ENCODE measurements at places on chromosomes 6 and 20. TPM values are rescaled to one million over a fixed set of nuclear protein-coding genes. Genes with fewer than 3 reads are reported as not detected.

DNA sequence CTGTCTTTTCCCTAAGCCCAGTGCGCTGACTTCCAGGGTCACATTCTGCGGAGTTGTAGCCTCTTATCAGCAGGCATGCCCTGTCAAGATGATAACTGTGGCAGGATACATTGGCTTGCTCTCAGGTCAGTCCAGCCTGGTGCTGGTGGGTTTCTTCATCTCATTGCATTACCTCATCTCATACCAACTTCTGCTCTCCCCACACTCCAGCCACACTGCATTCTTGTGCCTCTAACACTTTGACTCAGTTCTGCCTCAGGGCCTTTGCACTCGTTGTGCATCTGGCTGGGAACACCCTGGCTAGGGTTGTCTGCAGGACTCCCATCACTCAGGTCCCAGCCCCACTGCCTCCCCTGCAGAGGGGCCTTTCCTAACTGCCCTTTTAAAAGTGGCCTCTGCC lies 110.3 kb upstream of the BACH2 start:
- DNase-seq, result no peak

DNA sequence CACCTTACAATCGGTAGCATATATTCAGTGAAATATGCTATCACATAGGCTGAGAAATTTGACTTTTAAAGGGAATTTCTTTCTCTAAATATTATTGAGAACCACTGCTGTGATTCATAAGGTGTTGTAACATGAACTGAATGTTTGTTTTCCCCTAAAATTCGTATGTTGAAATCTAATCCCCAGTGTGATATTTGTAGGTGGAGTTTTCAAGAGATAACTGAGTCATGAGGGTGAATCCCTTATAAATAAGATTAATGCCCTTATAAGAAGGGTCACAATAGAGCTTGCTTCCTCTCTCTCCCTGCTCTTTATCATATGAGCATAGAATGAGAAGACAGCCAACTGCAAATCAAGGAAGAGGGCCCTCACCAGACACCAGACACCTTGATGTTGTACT lies 64.8 kb downstream of the LMBRD1 start:
- no peak for DNase-seq

DNA sequence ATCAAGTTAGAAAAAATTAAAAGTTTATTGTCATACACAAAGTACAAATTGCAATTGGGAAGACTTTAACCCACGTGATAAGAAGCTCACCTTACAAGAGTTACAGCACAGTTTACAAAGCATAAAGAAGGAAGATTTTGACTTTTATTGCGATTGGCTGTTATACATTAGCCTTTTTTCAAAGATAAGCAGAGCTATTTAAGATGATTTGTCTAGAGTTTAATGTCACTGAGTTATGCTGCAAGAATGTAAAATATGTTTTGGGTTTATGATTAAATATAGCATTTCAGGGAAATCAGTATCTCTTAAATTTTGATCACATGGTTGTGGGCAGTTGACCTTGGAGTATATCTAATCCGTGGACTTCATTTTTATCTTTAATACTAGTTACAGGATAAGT lies 664.2 kb upstream of the PTCHD4 start:
- no peak for DNase-seq

Gene MYLIP
- 4.8 TPM for polyA plus RNA-seq

GRCh38 chr6:41940759-41941279 lies 789 bp downstream of the CCND3 start:
- no peak for DNase-seq

DNA sequence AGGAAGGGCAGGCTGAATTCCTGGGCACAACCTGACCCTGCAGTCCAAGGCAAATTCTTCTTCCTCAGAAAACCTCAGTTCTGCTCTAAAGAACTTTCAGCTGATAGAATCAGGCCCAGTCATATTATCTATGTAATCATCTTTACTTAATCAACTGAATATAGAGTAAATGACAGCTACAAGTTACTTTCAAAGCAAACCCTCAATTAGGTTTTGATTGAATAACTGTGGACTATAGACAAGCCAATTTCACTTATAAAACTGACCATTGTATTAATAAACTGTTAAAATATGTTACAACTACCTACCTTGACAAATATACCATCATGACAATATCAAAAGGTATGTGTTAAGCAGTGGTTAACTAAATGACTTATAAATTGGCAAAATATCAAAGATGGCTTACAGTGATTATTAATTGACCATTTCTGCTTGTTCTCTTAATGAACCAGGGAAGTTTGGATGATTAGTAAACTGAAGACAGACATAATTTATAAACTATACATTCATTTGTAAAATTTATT lies 46.1 kb upstream of the ADGRF5 start:
- no peak for DNase-seq

GRCh38 chr20:3158968-3159431 lies 665 bp downstream of the FASTKD5 start:
- DNase-seq, result no peak

DNA sequence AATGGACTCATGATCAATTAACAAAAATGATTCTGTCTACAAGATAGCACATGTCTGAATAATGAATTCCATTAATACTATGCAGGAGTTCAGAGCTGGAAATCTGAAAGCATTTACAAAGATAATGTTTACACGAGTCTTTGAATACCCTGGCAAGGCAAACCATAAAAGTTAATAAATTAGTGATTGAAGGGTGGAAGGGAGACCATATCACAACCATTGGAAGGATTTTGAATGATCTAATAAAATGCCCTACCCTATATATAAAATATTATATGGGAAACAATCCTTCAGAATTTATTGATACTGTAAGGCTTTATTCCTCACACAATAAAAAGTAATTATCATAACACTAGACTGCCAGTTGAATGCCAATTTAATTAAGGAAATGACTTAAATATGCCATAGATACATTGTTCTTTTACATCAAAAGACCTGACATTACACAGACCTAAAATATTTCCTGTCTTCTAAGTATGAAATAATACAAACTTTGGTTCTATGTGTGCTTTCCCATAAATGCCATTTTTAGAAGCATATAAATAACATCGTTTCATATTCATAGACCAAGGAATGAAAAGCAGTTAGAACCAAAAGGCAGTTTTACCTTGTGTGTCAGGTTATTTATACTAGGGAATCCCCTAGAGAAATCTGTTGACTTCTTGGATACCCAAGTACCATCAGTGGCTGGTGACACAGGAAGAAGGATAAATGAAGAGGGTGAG lies 249.2 kb upstream of the MARCKS start:
- DNase-seq, result no peak

Gene CAGE1
- not detected for polyA plus RNA-seq

GRCh38 chr6:11011787-11012234 lies 32.3 kb downstream of the ELOVL2 start:
- DNase-seq, result no peak

Gene GJA10
- polyA plus RNA-seq, result not detected

Gene PKHD1
- polyA plus RNA-seq, result not detected

DNA sequence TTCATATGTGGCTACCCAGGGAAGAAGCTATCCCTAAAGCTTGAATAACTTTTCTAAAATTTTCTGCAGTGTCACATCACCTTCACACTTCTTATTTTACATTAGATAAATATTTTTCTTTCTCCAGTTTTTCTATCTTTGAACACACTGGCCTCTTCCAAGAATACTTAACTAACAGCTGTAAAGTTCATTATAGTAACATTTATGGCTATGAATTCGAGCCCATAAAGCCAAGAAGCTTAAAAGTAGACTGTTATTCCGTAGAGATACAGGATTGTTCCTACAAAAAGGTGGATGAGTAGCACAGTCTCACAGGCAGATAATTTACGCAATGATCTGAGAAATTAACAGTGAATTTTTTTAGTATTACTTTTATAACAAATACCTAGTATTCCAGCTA lies 55.7 kb upstream of the BMP5 start:
- DNase-seq, result no peak

- no peak for DNase-seq
These were observed 21.6 kb downstream of the OGFRL1 start for GRCh38 chr6:71310261-71310660.

Gene POPDC3
- 29.1 TPM for polyA plus RNA-seq

DNA sequence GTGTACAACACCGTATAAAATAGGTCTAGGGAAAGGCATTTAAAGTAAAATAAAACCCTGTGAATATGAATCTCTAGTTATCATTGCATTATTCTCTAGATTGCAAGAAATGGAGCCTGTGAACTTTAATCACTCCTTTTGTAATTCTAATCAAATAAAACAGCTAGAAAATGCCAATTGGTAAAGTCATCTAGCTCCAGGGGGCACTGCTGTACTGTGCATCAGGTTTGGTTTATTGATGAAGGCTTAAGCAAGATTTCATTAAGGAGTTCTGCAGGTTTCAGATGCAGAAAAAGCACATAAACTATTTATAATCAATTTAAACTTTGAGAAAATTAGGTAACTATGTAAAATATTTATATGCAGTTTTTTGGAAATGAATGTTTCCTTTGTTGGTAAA lies 645.0 kb downstream of the PHF3 start:
- peak; percentile 27 for DNase-seq

Gene NINL
- 7.8 TPM for polyA plus RNA-seq

Gene GPR6
- not detected for polyA plus RNA-seq

DNA sequence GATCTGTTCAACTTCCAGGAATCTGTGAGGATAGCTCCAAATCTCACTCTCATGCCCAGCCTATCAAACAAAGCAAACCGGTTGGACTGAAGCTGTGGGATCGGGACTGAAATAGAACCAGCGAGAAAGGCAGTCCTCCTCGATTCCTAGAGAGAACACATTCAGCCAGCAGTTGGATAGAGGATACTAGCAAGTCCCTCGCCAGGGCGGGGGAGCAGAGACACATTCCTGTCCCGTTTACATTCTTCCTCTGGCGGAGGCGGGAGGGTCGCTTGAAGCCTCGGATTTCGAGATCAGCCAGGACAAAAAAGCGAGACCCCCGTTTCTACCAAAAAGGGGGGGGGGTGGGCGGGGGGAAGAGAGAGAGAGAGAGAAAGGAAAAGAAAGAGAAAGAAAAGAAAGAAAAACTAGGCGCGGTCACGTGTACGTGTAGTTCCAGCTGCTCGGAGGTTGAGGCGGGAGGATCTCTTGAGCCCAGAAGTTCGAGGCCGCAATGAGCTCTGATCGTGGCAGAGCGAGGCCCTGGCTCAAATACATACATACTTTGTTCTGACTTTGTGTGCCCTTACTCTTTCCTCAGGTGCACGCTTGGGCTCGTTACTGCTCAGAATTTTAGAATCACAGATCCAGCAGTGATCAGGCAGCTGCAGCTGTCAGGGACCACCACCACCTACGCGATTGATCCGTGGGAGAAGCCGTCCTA lies 19.5 kb downstream of the ZNF311 start:
- DNase-seq, result peak; percentile 96

Gene SPDEF
- polyA plus RNA-seq, result not detected

GRCh38 chr6:74971633-74972032 lies 234.2 kb downstream of the COL12A1 start:
- DNase-seq, result no peak

- no peak for DNase-seq
These were observed 210.5 kb downstream of the FARS2 start for GRCh38 chr6:5471637-5472398.

- DNase-seq, result no peak
These were observed 84.0 kb downstream of the RCAN2 start for GRCh38 chr6:46407246-46407645.

Gene HLA-DQA1
- not detected for polyA plus RNA-seq

GRCh38 chr6:136823128-136823660 lies 802 bp downstream of the PEX7 start:
- no peak for DNase-seq

- DNase-seq, result no peak
These were observed 39.7 kb downstream of the PXDC1 start for GRCh38 chr6:3711776-3712175.

- no peak for DNase-seq
These were observed 22.4 kb upstream of the SERINC3 start for GRCh38 chr20:44544263-44544662.

DNA sequence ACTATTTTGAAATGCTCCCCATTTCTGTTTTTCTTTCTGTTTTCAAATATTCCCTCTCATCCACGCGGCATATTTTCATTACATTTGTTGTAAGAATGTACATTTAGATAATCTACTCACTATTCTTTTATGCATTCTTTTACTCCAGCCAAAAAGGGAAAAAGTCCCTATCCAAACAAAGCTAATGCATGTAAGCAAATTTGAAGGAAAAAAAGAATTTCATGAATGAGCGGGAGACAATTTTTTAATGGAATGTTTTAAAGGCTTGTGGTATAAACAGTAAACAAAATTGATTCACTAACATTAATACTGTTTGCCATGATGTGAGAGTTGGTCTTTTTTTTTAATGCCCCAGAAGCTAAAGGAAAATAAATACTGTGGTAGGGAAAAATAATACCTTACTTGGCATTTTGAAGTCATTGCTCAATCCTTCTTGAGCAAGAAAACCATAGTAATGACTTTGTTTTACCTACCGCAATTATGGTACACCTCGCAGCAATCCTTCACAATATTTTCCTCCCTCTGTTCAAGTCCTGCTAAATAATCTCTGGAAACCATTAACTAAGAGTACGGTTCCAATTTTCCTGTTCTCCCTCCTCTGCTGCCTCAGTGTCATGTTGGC lies 79.0 kb downstream of the BACH2 start:
- no peak for DNase-seq

GRCh38 chr6:45922728-45923351 lies 92.8 kb downstream of the CLIC5 start:
- peak; percentile 16 for DNase-seq

- DNase-seq, result no peak
These were observed 4.6 kb downstream of the KCNK5 start for GRCh38 chr6:39224523-39225182.

GRCh38 chr20:51583499-51583898 lies 41.0 kb upstream of the NFATC2 start:
- DNase-seq, result no peak

GRCh38 chr6:149990661-149991471 lies 27.1 kb downstream of the ULBP1 start:
- no peak for DNase-seq

Gene BCL2L1
- polyA plus RNA-seq, result 57.5 TPM

Gene KCNK16
- polyA plus RNA-seq, result not detected

GRCh38 chr6:143234734-143235133 lies 174.0 kb downstream of the AIG1 start:
- DNase-seq, result no peak

DNA sequence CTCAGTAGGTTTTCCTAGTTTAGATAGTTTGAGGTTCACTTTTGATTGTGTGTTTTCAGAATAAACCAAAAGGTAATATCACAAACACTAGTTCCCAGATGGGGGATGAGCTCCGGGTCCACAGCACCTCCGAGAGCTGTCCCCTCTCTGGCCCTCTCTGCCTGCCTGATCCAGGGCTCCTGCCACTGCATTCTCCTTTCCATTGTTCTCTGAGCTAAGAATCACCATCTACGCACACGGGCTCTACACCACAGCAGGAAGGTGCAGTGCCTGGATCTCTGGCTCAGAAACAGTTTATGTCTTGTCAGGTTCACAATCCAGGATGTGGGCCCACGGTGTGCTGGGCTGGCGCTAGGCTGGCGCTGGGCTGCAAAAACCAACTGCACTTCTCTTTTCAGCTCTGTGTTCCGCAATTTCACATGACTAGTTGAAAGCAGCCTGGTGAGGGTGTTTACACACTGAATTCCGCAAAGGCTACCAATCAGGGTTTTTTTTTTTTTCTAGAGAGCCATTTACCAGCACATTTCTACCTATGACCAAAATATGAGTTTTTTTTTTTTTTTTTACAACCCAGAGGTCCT lies 167.5 kb downstream of the SOD2 start:
- no peak for DNase-seq

- DNase-seq, result no peak
These were observed 16.7 kb downstream of the BMP2 start for GRCh38 chr20:6784210-6784631.

GRCh38 chr6:56669041-56669440 lies 26.4 kb upstream of the DST start:
- DNase-seq, result no peak
